Stimulated activated CD8-positive, alpha-beta memory T cell treated with anti-CD3 and anti-CD28 coated beads, Interleukin-4, amount 100 ng/mL, for 4 hours (primary cell): ENCODE measurements at places on chromosomes 11 and 22.

GRCh38 chr11:17585911-17586695 is 39.0 kb downstream of the OTOG start:
- no peak for DNase-seq

- no peak for DNase-seq
These were observed 300.4 kb upstream of the B3GAT1 start for GRCh38 chr11:134712228-134713145.

- no peak for DNase-seq
These were observed 12.8 kb downstream of the DGCR2 start for GRCh38 chr22:19109198-19110063.

GRCh38 chr11:110161061-110161460 is 67.9 kb downstream of the ZC3H12C start:
- no peak for DNase-seq

GRCh38 chr11:61065955-61066638 is 36.2 kb upstream of the CD5 start:
- no peak for DNase-seq

DNA sequence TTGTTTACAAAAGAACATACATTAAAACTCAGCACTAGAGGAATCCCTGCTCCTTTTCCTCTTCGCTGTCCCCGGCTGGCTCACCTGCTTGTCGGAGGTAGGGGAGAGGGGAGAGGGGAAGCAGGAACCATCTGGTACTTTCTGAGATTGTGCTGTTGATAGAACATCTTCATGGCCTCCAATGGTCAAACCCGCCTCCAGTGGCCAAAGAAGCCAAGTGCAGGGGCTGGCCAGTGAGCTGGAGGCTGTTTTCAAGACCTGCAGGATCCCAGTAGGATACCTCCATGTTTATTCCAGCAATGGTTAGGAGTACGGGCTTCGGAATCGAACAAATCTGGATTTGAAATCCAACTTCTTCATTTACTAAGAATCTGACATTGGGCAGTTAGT is 92.6 kb downstream of the PKNOX2 start:
- DNase-seq, result no peak

GRCh38 chr11:60161766-60162165 is 21.1 kb downstream of the MS4A6A start:
- DNase-seq, result no peak

DNA sequence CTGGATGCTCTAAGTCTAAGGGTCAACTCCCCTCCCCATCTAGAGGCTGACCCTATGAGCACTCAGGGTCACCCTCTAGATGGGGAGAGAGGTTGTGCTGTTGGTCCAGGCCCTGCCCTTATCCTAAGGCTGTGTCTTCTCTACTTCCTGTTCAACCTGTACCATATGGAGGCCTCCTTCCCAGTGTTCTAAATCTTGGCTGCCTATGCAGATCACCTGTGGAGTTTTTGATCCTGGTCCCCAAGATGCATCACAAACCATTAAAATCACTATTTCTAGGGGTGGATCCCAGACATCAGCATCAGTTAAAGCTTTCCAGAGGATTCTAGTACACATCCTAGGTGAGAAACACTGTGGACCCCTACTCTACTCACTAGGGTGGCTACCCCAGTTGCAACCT is 26.2 kb downstream of the LARGE1 start:
- no peak for DNase-seq

DNA sequence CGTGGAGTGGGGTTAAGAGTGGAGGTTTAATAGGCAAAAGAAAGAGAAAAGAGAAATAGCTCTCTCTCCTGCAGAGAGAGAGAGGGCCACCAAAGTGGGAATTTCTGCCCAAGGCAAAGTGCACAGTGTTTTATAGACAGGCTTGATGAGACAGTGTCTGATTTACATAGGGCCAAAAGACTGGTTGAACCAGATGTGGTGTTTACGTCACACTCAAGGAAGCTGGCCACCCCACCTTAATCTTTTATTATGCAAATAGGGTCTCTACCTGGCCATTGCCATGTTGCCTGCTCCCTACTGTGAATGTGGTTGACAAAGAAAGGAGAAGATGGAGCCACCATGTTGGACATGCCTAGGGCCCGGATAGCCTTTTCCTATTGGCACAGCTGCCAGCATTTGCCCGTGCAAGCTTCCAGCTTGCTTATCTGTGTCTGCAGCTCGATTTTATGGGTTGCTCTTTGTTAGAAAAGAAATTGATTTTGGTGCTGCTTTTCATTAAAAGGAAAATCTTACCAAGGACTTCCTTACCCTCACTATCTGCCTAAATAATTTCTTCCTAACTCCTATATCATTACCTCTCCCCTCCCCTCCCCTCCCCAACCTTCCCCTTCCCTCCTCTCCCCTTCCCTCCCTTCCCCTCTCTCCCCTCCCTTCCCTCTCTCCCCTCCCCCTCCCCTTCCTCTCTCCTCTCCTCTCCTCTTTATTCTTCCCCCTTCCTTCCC is 436.0 kb downstream of the NELL1 start:
- DNase-seq, result no peak

DNA sequence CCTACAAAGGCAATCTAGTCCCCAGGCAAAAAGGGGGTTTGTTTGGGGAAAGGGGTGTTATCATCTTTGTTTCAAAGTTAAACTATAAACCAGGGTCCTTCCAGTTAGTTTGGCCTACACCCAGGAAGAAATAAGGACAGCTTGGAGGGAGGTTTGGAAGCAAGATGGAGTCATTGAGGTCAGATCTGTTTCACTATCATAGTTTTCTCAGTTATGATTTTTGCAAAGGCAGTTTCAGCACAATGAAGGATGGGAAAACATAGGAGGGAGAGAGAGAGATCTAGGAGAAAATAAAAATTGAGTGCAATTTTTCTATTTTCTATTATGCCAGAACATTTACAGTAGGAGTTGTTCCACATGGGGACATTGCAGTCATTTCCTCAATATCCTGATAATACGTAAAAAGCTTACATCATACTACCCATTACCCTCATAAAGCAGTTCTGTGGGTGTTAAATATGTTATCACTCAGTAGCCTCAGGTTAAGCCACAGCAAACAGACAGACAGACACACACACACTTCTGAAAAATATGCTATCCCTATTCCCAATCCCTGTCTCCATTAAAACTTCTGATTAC is 401.3 kb upstream of the FAT3 start:
- no peak for DNase-seq

DNA sequence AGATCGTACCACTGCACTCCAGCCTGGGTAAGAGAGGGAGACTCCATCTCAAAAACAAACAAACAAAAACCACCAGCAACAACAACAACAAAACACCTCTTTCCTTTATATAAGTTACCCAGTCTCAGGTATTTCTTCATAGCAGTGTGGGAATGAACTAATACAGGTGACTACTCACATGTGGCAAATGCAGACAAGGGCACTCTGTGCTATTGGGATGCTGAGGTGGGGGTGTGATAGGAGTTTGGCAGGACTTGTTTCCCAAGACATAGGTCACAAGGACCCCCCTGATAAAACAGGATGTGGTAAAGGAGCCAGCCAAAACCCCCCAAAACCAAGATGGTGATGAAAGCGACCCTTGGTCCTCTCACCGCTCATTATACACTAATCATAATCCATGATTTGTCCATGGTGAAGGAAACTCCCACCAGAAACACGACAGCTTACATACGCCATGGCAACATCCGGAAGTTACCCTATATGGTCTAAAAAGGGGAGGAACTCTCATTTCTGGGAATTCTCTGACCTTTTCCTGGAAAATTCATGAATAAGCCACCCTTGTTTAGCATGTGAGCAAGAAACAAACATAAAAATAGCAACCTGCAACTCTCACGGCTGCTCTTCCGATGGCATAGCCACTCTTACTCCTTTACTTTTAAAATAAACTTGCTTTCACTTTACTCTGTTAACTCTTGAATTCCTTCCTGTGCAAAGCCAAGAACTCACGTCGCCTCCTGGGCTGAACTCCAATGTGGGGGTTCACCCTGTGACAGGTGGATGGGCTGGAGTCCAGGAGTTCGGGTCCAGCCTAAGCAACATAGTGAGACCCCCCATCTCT is 18.8 kb upstream of the INCENP start:
- no peak for DNase-seq

GRCh38 chr11:129825380-129825779 is 9.7 kb downstream of the TMEM45B start:
- DNase-seq, result no peak

GRCh38 chr22:40294696-40295095 is 51.6 kb upstream of the ADSL start:
- no peak for DNase-seq

DNA sequence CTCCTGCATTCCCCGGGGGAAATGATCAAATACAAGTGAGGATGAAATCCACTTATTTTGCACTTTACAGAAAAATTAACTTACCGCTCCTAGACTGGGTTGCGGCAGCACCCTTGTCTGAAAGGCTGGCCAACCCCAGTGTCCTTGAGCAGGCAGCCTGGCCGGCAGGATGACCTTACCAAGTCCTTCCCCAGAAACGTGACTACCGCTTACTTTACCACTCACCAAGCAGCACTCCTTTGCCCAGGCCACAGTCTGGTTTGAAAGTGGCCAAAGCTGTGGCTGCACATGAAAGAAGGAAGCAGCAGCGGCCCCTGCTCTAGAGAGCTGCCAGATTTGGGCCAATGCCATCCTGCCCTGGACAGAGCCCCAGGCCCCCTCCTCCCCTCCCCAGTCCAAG is 20.3 kb downstream of the MYH9 start:
- no peak for DNase-seq
